ENCODE measurements at places on chromosomes 3 and 15.

DNA sequence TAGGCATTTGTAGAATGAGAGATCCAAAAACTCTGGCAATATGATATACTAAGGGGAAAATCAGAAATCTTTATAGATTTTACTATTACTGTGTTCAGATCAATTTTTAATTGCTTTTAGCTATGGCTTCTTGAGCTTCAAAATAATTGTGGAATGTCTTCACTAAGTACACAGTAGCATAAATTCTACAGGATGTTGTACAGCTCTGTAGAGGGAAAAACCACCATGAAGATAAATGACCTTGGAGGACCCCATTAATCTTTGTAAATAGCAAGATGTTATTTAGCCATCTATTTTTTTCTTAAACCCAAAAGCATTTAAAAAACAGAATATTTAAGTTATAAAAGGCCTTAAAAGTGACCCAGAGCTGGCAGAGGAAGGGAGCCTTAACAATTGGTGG lies 43.9 kb upstream of the FNDC3B start:
- no peak for DNase-seq

DNA sequence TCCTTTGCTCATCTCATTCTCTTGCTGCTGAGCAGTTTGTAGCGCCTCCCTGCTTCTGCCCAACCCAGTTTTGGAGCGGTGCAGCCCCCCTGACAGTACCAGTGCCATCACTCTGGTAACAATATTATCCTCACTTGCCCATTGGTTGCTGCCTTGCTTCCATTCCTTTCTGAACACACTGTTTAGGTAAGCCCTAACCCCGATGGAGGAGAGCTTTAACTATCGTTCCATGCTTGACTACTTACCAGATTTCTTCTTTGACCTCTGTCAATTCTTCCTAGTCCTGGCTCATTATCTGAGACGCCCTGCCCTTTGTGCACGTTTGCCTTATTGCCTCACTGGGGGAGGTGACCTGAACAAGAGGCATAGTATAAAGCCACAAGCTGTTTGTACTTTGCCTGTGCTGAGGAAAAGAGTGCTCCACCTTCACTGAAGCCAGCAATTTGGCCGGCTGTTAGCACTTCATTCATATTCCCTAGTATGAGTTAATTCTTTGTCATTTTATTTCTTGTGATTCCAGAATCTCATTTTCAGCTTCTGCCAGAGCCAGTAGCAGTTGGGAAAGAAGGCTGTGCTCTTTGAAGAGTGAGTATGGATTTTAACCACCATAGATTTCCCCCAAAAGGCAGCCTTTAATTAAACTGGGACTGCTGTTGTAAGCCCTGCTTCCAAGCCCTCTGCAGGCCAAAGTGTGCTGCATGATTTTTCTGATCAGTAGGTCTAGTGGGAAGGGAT lies 11.9 kb downstream of the ABHD6 start:
- no peak for DNase-seq

DNA sequence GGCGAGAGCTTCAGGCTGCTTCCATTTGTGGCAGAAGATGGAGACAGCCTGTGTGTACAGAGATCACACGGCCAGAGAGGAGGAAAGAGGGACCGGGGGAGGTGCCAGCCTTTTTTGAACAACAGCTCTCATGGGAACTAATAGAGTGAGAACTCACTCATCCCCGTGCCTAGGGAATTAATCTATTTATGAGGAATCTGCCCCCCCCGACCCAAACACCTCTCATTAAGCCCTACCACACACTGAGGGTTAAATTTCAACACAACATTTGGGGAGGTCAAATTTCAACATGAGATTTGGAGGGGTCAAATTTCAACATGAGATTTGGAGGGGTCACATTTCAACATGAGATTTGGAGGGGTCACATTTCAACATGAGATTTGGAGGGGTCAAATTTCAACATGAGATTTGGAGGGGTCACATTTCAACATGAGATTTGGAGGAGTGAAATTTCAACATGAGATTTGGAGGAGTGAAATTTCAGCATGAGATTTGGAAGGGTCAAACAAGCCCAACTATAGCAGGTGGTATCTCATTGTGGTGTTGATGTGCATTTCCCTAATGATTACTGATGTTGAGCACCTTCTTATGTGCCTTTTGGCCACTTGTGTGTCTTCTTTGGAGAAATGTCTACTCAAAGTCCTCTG lies 20.6 kb upstream of the RFTN1 start:
- DNase-seq = no peak

- no peak for DNase-seq
Measured at GRCh38 chr15:51879555-51879954, 50.1 kb downstream of the TMOD3 start.

DNA sequence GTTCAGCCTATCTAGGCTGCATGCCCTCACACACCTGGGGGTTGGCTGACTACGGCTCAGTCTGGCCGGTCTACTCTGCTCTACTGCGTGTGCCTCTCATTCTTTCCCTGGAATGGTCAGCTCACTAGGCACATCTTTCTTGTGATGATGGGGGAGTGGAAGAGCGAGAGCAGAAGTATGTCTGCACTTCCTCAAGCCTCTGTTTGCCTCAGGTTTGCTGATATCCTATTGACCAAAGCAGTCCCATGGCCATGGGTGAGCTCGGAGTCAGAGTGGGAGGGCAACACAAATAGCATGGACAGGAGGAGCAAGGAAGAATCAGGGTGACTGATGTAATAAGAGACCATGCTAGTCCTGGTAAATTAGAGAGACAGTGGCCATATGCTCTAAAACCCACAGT lies 167.9 kb upstream of the PRICKLE2 start:
- DNase-seq = no peak

- no peak for DNase-seq
Measured at GRCh38 chr15:89783861-89784685, 7.9 kb downstream of the MESP2 start.

- no peak for DNase-seq
Measured at GRCh38 chr15:29183071-29183831, 86.4 kb downstream of the NSMCE3 start.

DNA sequence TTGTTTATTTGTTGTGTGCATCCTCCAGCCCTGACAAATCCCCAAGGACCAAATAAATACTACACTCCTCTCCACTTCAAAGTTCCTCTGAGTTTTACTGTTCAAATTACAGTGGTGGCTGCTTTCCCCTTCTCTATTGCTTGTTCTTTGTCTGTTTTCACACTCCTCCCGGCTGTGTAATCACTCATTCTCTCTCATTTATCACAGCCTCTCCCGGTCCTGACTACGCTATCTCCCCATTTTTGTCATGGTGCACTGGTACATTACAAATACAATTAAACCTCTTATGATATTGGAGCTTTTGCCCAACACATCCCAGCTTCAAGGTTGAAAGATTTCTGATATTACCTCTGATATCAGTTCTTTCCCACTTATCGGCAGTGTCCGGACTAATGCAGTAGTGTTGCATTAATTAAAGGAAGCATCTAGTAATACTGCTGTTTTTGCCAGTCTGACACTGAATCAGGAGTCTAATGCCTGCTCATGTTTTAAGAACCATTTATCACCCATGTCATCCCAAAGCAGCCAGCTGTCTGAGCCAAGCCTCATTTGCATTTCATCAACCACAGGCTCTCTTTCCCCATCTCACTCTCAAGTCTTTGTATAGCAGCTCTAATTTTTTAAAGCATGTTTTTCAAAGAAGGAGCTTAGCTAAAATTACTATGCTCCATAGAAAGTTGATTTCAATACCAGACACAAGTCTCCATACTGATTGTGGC lies 740.5 kb downstream of the ROBO2 start:
- DNase-seq = no peak

GRCh38 chr3:169295912-169296570 lies 367.5 kb downstream of the MECOM start:
- DNase-seq = no peak

DNA sequence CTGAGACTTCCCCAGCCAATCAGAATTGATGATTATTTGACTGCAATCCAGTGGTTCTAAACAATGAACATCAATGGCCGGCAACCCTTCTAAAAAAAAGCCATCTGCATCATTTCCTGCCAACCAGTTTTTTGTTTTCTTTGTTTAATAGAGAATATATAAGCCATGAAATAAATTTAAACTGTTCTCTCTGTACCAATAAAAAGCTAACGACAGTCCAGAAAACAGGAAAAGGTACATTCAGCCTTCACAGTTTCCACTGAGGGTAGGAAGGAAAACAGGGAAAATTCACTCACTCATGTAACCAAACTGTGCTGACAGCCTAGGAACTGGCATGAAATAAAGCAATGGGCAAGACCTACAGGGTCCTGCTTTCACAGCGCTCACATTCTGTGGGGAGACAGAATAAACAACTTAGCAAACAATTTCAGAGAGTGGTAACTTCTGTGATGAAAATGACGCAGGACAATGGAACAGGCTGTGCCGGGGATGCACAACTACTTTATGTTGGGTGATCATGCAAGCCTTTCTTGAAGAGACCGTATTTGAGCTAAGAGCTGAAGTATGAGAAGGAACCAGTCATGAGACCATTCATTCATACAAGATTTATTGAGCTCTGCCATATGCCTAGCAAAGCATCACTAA lies 630.1 kb downstream of the MAGI1 start:
- no peak for DNase-seq
